ENCODE measurements at places on chromosomes 2 and 18. TPM values are rescaled to one million over a fixed set of nuclear protein-coding genes. Genes with fewer than 3 reads are reported as not detected.

GRCh38 chr18:63819786-63820185 lies 44.6 kb downstream of the SERPINB7 start:
- H3K27ac ChIP-seq = no peak overlapping the region
- no peaks in the 10 kb centered on the region for H3K4me1 ChIP-seq

- H3K27ac ChIP-seq = no peak overlapping the region
- DNase-seq = no peak
- H3K4me3 ChIP-seq = no peak overlapping the region
- H3K4me1 ChIP-seq = no peaks in the 10 kb centered on the region
- no peaks in the 10 kb centered on the region for H3K27me3 ChIP-seq
- no peaks in the 10 kb centered on the region for H3K36me3 ChIP-seq
These were observed 31.3 kb downstream of the KIAA2012 start for GRCh38 chr2:202104286-202104870.

GRCh38 chr2:43132683-43133301 lies 93.6 kb downstream of the ZFP36L2 start:
- H3K4me1 ChIP-seq = peaks cover 23% of the 10 kb centered on the region
- DNase-seq = no peak
- H3K27me3 ChIP-seq = no peaks in the 10 kb centered on the region
- H3K27ac ChIP-seq = peak overlapping the region; percentile 26
- H3K4me3 ChIP-seq = no peak overlapping the region

GRCh38 chr2:46119453-46119852 lies 177.8 kb upstream of the EPAS1 start:
- peak overlapping the region; percentile 53 for H3K27ac ChIP-seq
- DNase-seq = no peak
- no peaks in the 10 kb centered on the region for H3K27me3 ChIP-seq
- no peak overlapping the region for H3K4me3 ChIP-seq
- H3K4me1 ChIP-seq = peaks cover 31% of the 10 kb centered on the region

DNA sequence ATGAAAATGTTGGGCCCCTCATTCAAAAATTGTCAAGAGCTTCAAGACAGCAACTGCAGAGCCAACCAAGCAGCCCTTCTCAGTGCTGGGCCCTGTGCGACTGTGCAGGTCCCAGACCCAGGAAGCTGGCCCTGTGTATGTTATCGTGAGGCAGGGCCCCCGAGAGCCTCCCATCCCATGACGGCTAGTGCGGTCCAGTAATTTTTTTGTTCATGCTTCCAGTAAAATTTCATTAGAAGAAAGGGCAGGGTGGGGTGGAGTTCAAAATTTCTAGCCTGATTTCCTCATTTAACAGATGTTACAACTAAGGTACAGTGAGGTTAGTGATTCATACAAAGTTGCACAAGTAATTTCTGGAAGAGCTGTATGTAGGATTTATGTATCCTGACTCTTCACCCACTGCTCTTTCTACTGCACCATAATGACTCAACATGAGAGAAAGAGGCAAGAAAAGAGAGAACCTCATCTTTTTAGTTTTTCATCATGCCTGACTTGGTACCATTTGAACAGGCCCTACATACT lies 105.5 kb downstream of the ZEB2 start:
- no peak overlapping the region for H3K4me3 ChIP-seq
- no peaks in the 10 kb centered on the region for H3K27me3 ChIP-seq
- no peak for DNase-seq
- peaks cover 22% of the 10 kb centered on the region for H3K36me3 ChIP-seq
- H3K4me1 ChIP-seq = peaks cover 55% of the 10 kb centered on the region
- peak overlapping the region; percentile 72 for H3K27ac ChIP-seq

GRCh38 chr2:98378901-98379300 lies 32.6 kb downstream of the CNGA3 start:
- H3K27me3 ChIP-seq = peaks cover 9% of the 10 kb centered on the region
- H3K36me3 ChIP-seq = no peaks in the 10 kb centered on the region
- peaks cover 9% of the 10 kb centered on the region for H3K4me1 ChIP-seq
- no peak overlapping the region for H3K27ac ChIP-seq

GRCh38 chr2:157424374-157424773 lies 19.5 kb downstream of the CYTIP start:
- peaks cover 42% of the 10 kb centered on the region for H3K36me3 ChIP-seq
- DNase-seq = no peak
- no peaks in the 10 kb centered on the region for H3K27me3 ChIP-seq
- H3K4me1 ChIP-seq = peaks cover 28% of the 10 kb centered on the region

DNA sequence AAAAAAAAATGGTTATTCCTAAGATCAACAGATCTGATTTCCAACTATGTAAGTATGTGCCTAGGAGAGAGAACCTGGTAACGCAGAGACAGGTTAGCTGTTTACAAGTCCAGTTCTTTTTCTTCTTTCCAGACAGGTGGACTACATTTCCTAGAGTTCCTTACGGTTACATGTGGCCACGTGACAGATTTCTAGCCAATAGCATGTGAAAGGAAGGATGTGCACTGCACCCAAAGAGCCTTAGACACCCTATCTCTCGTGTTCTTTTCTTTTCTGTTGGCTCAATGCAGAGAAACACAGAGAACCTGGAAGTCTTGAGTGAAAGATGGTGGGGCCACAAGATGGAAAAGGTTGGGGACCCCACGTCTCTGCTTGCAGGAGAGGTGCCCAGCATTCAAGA lies 375.9 kb downstream of the TNS1 start:
- no peak overlapping the region for H3K4me3 ChIP-seq
- no peaks in the 10 kb centered on the region for H3K36me3 ChIP-seq
- no peaks in the 10 kb centered on the region for H3K27me3 ChIP-seq

The RBM44 gene
- total RNA-seq = 1.0 TPM

The SP100 gene
- total RNA-seq = 101 TPM

The RAMP1 gene
- 8.6 TPM for total RNA-seq

The ASIC4 gene
- total RNA-seq = not detected
